ENCODE measurements at places on chromosomes 3 and 15.

DNA sequence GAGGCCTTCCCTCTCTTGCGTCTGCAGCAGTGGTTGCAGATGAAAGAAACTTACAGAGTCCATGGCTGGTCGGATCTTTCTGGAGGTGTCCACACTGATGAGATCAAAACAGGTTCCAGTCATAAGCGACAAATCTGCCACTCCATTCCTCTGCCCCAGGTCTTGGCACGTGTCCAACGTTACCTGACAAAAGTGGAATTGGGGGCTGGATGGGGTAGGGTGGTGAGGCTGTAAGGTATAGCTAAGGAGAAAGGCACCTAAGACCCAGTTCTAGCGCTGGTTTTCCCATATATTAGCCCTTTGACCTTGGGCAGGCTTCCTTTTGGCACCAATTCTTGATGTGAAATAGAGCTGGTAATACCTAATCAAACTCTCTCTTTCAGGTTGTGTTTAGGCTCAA, 11.0 kb downstream of the FAM43A start:
- DNase-seq: no peak

DNA sequence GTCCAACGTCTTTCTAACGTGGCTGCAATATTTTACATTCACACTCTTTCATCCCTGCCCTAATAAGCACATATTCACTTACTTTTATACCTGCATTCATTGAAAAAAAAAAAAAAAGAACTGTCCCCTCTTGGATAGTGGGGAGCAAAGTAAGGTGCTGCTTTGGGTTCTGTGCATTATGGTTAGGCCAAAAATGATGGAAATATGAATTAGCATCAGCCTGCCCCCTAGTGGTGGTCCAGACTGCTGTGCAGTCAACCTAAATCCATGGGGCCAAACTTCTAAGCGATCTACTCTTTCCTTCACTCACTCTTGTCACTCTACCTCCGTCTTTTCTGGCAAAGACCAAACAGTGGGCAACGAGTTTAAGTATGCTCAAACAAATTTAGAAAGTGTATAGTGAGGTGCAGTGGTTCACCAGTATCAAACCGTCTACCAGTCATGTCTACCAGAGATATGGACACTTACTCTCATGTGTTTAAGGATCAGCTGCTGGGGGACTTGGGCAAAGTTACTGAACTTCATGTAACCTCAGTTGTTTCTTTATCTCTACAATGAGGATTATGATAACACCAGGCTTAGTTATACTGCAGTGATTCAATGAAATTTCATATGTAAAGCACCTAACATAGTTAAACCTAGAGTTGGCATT, 61.5 kb upstream of the GRM7 start:
- DNase-seq: no peak

- DNase-seq: no peak
Measured at GRCh38 chr3:143124601-143125520, 5.3 kb downstream of the CHST2 start.

DNA sequence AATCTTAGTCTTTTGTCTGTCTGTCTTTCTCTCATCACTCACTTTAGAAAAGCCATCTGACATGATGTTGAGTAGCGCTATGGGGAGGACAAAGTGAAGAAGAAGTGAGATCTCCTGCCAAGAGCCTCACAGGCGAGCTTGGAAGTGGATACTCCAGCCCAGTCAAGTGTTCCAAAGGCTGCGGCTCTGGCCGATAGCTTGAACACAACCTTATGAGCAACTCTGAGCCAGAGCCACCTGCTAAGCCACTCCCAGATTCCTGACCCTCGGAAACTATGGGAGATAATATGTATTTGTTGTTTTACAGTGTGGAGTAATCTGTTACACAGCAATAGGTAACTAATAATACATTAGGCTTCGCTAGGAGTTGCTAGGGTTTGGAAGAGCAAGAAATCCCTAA, 76.2 kb downstream of the MB21D2 start:
- peak; percentile 61 for DNase-seq

- no peak for DNase-seq
Measured at GRCh38 chr3:14434498-14435151, 32.2 kb downstream of the SLC6A6 start.

GRCh38 chr3:197486861-197487260, 68.9 kb downstream of the BDH1 start:
- DNase-seq: no peak

DNA sequence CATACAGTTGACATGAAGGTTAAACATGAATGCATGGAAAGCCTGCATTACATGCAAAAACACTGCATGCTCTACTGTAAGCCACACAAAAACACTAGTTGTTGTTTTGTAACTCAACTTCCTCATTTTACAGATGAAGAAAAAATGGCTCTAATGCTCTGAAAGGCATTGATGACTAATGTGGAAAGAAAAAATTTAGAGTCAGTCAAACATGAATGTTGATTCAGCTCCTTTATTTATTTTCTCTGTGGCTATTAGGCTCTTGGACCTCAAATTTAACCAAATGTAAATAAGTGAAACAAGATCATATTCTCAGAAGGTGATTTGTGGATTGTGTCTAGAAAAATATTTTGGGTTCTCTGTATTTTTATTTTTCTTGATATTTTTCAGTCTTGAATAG, 336.7 kb upstream of the ZNF717 start:
- DNase-seq: no peak

DNA sequence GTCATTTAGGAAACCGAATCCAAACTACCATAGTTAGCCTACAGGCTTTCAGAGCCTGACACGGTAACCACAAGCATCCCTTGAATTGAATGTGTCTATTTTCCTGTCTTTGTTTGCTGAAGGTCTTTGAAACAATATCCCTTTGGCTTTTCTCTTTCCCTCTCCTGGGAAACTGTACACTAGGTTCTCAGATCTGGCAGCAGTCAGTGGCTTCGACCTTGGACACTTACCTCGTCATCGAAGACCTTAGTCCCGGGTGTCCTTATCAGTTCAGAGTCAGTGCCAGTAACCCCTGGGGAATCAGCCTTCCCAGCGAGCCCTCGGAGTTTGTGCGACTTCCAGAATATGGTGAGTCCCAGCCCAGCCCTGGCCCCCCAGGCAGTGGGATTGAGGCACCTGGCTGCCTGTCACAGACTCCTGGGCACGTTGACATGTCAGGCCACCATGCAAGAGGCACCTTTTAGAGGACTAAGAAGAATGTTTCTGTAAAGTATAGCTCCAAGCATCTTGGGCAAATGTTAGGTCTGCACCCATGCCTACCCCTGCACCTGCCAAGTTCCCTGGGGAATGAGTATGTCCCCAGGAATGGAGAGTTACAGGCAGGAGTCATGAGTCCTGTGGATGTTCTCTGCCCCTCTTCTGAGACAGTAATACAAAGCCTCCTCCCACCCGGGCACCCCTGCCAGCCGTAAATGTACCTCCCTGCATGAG, 30.4 kb upstream of the UMPS start:
- no peak for DNase-seq

- DNase-seq: no peak
Measured at GRCh38 chr15:40157778-40158447, 3.0 kb upstream of the BUB1B start.

DNA sequence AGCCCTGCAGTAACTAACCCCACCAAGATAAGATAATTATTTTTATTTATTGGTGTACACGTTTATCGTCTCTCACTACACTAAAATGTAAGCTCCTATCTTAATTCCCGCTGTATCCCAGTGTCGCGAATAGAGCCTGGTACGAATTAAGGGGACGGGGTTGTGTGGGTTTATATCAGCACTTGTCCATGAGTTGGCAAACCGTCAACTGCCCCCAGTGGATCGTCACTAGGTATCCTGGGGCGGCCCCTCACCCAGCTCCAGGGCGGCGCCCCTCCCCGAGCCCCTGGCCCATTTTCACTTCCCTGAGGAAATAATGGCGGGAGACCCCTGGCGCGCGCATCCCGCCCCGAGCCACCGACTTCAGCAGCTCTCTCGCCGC, 465 bp downstream of the RUVBL1 start:
- no peak for DNase-seq

- DNase-seq: no peak
Measured at GRCh38 chr15:37044915-37045648, 55.3 kb downstream of the MEIS2 start.

GRCh38 chr15:66356077-66356358, 467 bp downstream of the TIPIN start:
- DNase-seq: no peak

- DNase-seq: no peak
Measured at GRCh38 chr3:180694321-180694720, 15.0 kb upstream of the CCDC39 start.

- DNase-seq: no peak
Measured at GRCh38 chr3:26652164-26652563, 29.6 kb downstream of the LRRC3B start.

DNA sequence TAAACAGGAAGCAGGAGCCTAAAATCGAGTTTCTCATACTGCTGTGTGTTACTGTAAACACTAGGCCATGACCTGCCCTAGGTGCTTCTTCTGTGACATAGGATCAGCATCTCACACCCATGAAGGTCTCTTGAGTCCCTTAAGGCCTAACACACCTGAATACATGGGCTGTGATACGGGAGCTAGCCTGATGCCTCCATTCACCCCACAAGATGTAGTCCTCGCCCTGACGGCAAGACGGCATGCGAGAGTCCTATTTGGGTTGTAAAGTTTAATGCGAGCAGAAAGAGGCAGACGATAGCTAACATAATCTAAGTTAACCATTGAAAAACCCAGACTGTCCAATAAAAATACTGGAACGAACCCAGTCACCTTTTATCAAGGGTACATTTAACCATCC, 241.1 kb upstream of the ICE2 start:
- DNase-seq: no peak

GRCh38 chr15:36863570-36863969, 236.8 kb downstream of the MEIS2 start:
- DNase-seq: no peak

GRCh38 chr15:29061746-29062145, 176.0 kb downstream of the APBA2 start:
- DNase-seq: no peak

- no peak for DNase-seq
Measured at GRCh38 chr3:114404590-114404989, 110.8 kb downstream of the TIGIT start.

GRCh38 chr15:68638953-68639515, 60.2 kb downstream of the CORO2B start:
- DNase-seq: no peak

DNA sequence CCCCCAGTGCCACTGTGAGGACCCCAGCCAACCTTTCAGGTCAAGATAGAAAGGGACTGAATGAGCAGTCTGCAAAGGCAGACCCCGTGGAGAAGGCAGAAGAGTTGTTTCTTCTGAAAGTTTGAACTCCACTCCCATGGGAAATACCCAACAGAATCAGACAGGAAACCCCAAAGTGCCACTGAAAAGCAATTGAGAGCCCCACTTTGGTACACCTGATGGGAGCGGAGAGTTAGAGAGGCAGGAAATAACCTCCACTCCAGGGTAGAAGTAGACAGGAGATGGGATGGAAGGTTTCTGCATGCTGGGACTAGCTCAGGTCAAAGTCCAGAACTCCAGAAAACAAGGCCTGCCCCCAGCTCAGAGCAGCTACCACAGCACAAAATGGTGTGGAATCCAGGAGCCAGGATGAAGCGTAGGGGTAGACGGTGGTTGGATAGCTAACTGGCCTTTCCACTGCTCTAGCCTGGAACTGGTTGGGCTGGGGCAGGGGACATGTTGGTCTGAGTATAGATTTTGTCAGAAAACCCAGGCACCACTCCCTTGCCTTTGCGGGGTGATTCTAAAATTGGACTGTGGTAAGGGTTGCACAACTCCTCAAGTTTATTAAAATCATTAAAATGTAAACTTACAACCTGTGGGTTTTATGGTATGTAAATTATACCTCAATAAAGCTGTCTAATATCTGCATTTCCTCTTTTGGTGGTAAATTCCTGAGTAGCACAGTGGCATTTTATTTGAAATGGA, 1.9 kb upstream of the RAB43 start:
- no peak for DNase-seq

DNA sequence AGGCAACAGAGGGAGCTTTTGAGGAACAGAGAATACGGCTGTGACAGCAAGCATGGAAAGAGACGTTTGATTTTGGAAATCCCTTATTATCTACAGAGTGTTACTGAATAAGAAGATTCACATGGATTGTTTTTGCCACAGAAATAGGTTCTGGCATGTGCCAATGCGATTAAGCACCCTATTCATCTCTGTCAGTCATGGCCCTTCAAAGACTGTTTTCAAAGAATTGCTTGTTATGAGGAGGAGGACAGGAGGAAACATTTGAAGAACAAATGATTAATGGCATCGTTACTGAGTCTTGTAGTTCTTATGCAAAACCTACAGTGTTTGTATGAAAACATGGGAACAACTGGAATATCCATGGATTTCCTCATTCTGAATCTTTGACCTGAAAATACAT, 86.2 kb downstream of the EPHA6 start:
- no peak for DNase-seq

GRCh38 chr3:134326760-134327593, 47.3 kb downstream of the AMOTL2 start:
- DNase-seq: no peak

DNA sequence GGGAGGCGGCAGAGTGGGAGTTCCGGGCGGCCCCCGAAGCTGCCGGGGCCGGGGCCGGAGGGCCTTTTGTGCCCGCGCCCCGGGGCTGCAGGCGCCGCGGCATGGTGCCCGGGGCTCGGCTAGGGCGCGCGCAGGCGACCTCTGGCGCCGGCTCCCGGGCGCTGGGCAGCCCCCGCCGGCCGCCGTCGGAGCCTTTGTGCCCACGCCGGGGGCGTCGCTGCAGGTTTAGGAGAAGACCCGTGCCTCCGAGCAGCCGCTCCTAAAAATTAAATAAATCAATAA, 299 bp downstream of the PAQR9 start:
- DNase-seq: no peak

Data from NCI-H774 (cell line).